Activated CD4-positive, CD25-positive, alpha-beta regulatory T cell treated with anti-CD3 and anti-CD28 coated beads, Interleukin-2, amount 50 U/mL, for 72 hours (primary cell): ENCODE measurements at places on chromosomes 13 and 19.

DNA sequence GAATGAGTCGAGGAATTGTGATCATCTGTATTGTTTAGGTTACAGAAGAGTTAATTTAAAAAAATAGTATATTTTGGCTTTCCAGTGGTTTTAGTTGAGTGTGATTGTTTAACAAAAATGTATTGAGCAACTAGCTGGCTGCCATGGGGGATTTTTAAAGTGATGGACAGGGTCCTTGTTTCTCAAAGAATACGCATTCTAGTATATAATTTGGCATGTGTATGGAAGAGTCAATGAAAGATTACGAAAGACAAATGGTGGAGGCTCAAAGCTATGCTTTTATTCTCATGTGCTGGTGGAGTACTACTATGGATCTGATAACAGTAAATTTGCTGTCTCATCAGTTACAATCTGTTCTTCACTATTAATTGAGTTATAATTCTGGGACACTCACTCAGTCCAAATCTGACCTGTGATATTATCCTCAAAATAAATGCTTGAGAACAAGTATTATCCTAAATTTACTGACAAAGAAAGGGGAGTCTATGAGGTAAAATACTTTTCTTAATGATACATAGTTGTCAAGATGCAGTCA lies 240.0 kb downstream of the GPC6 start:
- no peak for DNase-seq

DNA sequence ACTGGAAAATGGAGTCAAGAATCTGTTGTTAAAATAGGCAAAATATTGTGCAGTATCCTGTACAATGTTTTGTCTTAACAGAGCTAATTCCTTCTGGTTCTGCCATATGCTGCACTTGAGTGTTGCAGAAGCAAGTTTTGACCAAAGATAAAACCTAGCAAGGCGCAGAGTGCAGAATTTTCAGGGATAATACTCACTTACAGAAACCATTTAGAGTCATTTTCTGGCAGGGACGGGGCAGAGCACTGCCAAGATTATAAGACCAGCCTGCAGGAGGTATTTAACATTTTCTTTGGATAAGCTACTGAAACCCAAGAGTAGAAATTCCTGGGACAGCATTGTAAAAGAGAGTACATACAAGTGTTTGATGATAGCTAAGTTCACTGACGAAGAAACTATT lies 159.5 kb upstream of the EDNRB start:
- no peak for DNase-seq

- DNase-seq = no peak
Observed at GRCh38 chr13:74715718-74716117, 581.5 kb upstream of the KLF12 start.

- DNase-seq = no peak
Observed at GRCh38 chr13:31930901-31931522, 100.6 kb upstream of the FRY start.

DNA sequence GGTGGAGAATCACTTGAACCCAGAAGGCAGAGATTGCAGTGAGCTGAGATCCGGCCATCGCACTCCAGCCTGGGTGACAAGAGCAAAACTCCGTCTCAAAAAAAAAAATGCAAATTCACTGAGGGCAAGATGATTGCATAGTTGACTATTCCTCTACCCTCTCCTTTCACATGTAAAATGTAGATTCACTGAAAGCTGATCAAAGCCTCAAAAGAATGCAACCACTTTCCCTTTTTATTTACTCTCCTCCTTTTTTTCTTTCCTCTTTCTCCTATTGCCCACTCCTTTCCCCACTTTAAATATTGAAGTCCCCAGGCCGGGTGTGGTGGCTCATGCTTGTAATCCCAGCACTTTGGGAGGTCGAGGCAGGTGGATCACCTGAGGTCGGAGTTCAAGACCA lies 6.3 kb downstream of the TEX101 start:
- DNase-seq = no peak

DNA sequence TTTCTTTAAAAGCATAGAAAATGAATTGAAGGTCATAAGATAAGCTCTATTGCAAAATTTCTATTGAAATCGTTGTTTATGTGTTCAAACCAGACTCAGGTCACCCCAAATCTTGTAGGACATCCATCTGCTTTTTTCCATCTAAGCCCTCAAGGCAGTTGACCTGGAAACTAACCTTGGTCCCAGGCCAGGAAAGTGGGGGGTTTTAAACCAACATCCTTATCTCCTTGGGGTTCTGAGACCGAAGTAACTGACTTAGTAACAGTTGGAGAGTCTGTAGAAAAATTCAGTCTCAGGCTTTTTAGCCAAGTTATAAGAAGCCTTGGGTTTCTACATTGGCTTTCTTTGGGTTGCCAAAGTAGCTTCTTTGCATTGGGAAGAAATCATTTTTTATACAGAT lies 23.4 kb downstream of the ZNF507 start:
- no peak for DNase-seq

- DNase-seq = no peak
Observed at GRCh38 chr19:30444253-30444671, 72.1 kb downstream of the ZNF536 start.

DNA sequence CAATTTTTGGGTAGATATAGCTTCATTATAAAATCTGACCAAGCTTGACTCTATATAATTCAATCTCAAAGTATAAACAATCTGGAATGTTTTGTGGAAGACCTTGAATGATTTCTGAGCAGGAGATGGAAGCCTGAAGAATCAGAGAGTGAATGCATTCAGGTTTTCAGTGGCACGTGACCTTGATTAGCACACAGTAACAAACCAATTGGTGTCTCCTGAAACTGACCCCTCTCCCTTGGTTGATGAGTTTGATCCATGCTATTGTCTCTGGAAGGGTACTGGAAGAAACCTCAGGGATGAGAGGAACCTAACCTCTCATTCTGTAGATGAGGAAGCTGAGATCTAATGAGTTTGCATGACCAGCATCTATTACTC lies 39.6 kb downstream of the PCDH8 start:
- no peak for DNase-seq

- DNase-seq = no peak
Observed at GRCh38 chr13:67803118-67803517, 573.0 kb upstream of the PCDH9 start.

- no peak for DNase-seq
Observed at GRCh38 chr13:110912651-110913051, 2.2 kb downstream of the ANKRD10 start.

DNA sequence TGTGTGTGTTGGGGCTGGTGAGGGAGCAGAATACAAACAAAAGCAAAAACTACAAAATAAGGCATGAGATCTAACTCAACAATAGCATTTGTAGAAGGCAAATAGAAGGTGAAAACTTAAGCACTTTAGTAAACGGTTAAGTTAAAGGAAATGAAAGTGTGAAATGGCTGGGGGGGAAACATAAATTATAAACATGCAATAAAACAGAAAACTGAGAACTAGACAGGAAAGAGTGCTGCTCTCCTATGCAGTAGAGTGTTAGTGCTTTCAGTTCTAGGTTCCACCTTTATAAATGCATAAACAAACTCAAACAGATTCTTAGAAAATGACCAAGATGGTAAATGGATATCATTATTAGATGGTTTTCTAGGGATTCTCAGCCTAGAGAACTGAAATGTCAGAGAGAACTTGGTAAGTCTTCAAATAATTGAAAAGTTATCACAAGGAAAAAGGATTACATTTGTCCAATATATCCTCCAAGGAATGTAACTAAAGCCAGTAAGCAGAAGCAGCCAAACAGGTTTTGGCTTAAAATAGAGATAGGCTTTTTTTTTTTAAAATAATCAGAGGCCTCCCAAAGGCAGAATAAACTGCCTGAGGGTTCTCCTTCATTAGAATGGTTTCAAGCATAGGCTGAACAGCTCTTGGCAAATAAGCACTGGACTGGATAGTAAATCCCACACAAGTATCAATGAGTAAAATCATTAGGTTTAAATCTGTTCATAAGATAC lies 23.3 kb downstream of the RBM26 start:
- DNase-seq = no peak

GRCh38 chr19:30069535-30070197 lies 127.6 kb downstream of the URI1 start:
- DNase-seq = no peak

DNA sequence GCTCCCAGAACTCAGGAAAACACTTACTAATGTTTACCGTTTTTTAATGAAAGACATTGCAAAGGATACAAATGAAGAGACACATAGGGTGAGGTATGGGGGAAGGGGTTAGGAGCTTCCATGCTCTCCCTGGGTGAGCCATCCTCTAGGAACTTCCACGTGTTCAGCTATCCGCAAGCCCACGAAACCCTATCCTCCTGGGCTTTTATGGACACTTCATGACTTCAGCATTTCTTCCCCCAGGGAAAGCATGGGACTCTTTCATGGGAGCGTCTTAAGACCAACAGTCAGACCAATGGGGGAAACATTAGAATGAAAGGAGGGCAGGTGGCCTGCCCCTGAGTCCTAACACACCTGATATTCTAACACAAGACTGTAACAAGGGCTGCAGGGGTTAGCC lies 6.6 kb upstream of the ESD start:
- DNase-seq = no peak
